ENCODE measurements at places on chromosomes 12 and 14. TPM values are rescaled to one million over a fixed set of nuclear protein-coding genes. Genes with fewer than 3 reads are reported as not detected.

Gene TMTC1
- total RNA-seq, result 48.7 TPM

Gene PARPBP
- total RNA-seq, result 19.0 TPM

Gene BIN2
- 0.19 TPM for total RNA-seq

Gene SRGAP1
- 13.1 TPM for total RNA-seq

Gene ZDHHC22
- 0.24 TPM for total RNA-seq

Gene SERPINA3
- total RNA-seq, result 7.1 TPM

Gene TDG
- total RNA-seq, result 40.1 TPM

Gene WDHD1
- total RNA-seq, result 15.5 TPM

Gene GPX2
- 69.7 TPM for total RNA-seq

Gene RIMBP2
- total RNA-seq, result 35.6 TPM

Gene ATP5F1B
- total RNA-seq, result 828 TPM

Gene HEBP1
- 146 TPM for total RNA-seq

Gene CLEC1B
- total RNA-seq, result not detected

Gene HCAR2
- total RNA-seq, result 21.4 TPM

Gene AQP2
- not detected for total RNA-seq

Gene FAM181A
- not detected for total RNA-seq

Gene NKX2-1
- 7.4 TPM for total RNA-seq

Gene RD3L
- total RNA-seq, result not detected

Gene AQP5
- total RNA-seq, result 0.97 TPM

Gene AQP6
- total RNA-seq, result 0.22 TPM

Gene OLR1
- 2.8 TPM for total RNA-seq

Gene GPR65
- not detected for total RNA-seq

Gene SERPINA10
- total RNA-seq, result 1.5 TPM

Gene HCFC2
- 11.2 TPM for total RNA-seq

Gene TAS2R8
- not detected for total RNA-seq

Gene NUAK1
- total RNA-seq, result 8.1 TPM

Gene KRT78
- 29.1 TPM for total RNA-seq

Gene RGS6
- total RNA-seq, result 1.6 TPM

Gene HOXC13
- 0.48 TPM for total RNA-seq

Gene PSEN1
- 58.9 TPM for total RNA-seq

Gene MANSC4
- not detected for total RNA-seq
